ENCODE measurements at places on chromosomes 13 and 19. TPM values are rescaled to one million over a fixed set of nuclear protein-coding genes. Genes with fewer than 3 reads are reported as not detected.

ZNF540 gene
- 0.40 TPM for total RNA-seq

WDR88 gene
- total RNA-seq, result not detected

ARHGAP33 gene
- 6.7 TPM for total RNA-seq

GRCh38 chr19:47436712-47437401 lies 17.5 kb upstream of the MEIS3 start:
- peak; percentile 85 for DNase-seq
- no peaks in the 10 kb centered on the region for H3K36me3 ChIP-seq
- peaks cover 57% of the 10 kb centered on the region for H3K27me3 ChIP-seq
- no peak overlapping the region for H3K27ac ChIP-seq

GRCh38 chr19:3056417-3057088 lies 5.7 kb downstream of the TLE5 start:
- no peaks in the 10 kb centered on the region for H3K27me3 ChIP-seq
- DNase-seq, result no peak
- H3K36me3 ChIP-seq, result peaks cover 3% of the 10 kb centered on the region
- H3K27ac ChIP-seq, result peak overlapping the region; percentile 70

GRCh38 chr13:83150616-83151307 lies 731.5 kb downstream of the SLITRK1 start:
- no peak overlapping the region for H3K4me3 ChIP-seq
- H3K4me1 ChIP-seq, result no peaks in the 10 kb centered on the region
- H3K36me3 ChIP-seq, result no peaks in the 10 kb centered on the region
- H3K27me3 ChIP-seq, result no peaks in the 10 kb centered on the region

DNA sequence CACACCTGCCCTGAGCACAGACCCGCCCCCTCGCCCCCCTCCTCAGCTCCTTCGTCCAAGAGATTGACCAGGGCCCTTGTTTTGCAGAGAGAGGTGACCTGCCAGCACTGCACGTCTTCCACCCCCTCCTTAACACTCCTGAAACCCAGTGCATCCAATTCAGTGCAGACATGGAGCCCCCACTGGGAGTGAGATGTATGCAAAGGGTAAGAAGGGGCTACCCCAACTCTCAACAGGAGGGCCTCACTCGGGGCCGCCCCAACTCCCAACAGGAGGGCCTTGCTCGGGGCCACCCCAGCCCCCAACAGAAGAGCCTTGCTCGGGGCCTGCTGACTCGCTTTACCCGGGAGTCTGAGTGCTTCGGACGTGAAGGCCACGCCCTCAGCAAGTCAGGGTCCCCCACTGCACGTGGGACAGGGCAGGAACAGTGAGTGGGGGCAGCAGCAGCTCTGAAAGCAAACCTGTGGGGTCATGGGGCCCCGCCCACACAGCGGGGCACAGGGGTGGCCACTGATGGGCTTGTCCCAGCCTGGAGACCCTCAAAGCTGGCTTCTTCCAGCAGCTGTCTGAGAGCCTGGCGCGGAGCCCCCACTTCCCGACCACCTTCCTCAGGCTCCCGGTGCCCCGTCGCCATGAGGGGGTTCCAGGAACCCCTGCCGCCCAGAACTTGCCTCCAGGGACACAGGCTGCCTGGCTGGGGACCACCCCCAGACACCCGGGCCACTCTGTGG lies 5.6 kb downstream of the CACTIN start:
- H3K27ac ChIP-seq, result no peak overlapping the region
- H3K4me1 ChIP-seq, result peaks cover 14% of the 10 kb centered on the region
- no peak overlapping the region for H3K4me3 ChIP-seq
- no peaks in the 10 kb centered on the region for H3K27me3 ChIP-seq
- no peak for DNase-seq

DNA sequence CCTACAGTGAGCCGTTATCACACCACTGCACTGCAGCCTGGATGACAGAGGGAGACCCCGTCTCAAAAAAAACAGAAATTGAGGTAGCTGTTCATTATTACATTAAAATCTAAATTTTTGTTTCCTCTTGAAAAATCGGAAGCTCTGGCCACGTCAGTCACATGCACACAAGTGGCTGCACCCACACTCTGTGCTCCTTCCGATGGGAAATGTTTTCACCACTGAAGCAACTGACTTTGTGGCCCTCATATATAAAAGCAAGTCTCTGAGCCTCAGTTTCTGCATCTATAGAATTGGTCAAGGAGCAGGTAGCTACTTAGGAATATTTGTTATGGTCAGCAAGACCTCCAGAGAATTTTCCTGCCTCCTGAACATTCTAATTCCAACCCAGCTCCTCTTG lies 4.5 kb downstream of the LRRC25 start:
- peak overlapping the region; percentile 42 for H3K27ac ChIP-seq
- no peak for DNase-seq
- no peaks in the 10 kb centered on the region for H3K36me3 ChIP-seq
- H3K4me3 ChIP-seq, result no peak overlapping the region
- peaks cover 11% of the 10 kb centered on the region for H3K27me3 ChIP-seq

DNA sequence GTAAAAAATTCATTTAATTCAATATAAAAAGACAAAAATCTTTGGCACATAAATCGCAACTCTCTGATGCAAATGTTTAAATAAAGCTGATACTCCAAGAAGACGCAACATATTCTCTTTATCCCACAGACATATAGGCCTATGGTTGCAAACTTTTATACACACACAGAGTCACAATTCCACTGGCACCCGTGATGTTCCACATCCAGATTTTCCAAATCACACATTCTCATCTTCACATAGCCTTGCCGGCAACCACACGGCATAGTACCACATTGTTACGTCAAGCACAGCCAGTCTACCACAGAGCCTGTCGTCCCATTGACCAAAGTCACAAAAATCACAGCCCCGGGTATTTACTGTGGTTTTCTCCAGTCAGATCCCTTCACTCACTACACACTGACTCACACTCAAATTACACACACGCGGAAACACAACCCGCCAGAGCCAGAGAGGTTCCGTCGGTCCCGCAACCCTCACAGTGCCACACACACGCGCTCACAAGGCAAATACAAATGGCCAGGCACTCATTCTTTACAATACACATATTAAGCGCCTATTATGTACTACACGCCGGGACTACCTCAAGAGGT lies 546 bp upstream of the ZNF546 start:
- H3K4me3 ChIP-seq, result peak overlapping the region; percentile 64
- H3K27ac ChIP-seq, result peak overlapping the region; percentile 84
- peak; percentile 17 for DNase-seq
- H3K4me1 ChIP-seq, result peaks cover 10% of the 10 kb centered on the region

- peaks cover 87% of the 10 kb centered on the region for H3K27me3 ChIP-seq
- H3K27ac ChIP-seq, result peak within 1 kb of the TSS; percentile 9
- peak within 1 kb of the TSS; percentile 56 for H3K4me3 ChIP-seq
- no peaks in the 10 kb centered on the region for H3K36me3 ChIP-seq
- no peak for DNase-seq
Observed at GRCh38 chr19:47419030-47419783, at the start of gene MEIS3. TSS of gene MEIS3 (minus strand) at chr19:47419527. CDS start at chr19:47419081, 446 bp downstream.

- H3K36me3 ChIP-seq, result no peaks in the 10 kb centered on the region
- DNase-seq, result no peak
- no peaks in the 10 kb centered on the region for H3K4me1 ChIP-seq
- no peaks in the 10 kb centered on the region for H3K27me3 ChIP-seq
- H3K4me3 ChIP-seq, result no peak overlapping the region
Observed at GRCh38 chr19:49827034-49827433, 8.9 kb downstream of the MED25 start.

DNA sequence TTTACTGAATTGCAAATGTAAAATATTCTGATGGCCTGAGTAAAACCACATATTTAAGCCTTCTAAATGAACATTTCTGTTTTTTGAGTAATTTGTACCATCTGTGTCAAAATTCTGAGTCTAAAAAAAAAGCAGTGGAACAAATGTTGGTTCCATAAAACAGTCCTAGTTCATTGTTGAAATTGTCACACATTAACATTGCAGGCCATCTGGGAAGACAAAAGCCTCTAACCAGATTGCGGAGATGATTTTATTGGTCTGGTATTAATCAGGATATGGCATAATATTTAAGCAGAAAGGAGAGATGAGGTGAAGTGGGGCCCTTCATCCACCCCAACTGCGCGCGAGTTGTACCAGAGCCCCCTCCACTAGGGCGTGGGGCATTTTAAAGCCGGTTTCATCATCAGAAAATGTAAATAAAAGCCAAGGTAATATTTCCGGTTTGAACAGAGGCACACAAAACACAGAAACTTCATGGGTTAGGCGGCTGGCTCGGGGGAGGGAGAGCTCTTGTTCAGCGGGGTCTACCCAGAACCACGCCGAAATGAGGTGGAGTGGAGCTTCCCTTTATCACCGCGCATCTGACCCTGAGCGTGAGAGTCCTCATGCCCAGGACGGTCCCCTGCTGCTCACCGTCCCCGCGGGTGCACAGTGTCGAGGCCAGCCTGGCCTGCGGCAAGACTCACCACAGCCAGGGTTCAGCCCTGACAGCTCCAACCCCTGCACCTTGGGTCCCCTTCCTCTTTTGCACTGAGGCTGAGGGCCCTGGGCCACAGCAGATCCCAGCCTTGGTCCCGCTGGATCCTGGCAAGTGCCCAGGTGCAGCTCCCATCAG lies 169.2 kb downstream of the URI1 start:
- H3K36me3 ChIP-seq, result no peaks in the 10 kb centered on the region
- H3K27me3 ChIP-seq, result no peaks in the 10 kb centered on the region
- H3K4me1 ChIP-seq, result no peaks in the 10 kb centered on the region
- DNase-seq, result no peak
- H3K27ac ChIP-seq, result no peak overlapping the region
- H3K4me3 ChIP-seq, result no peak overlapping the region

- no peak overlapping the region for H3K27ac ChIP-seq
- no peaks in the 10 kb centered on the region for H3K36me3 ChIP-seq
- H3K4me3 ChIP-seq, result no peak overlapping the region
- no peak for DNase-seq
- H3K4me1 ChIP-seq, result no peaks in the 10 kb centered on the region
Observed at GRCh38 chr13:71605744-71606143, 261.3 kb downstream of the DACH1 start.

- H3K27me3 ChIP-seq, result no peaks in the 10 kb centered on the region
- no peak overlapping the region for H3K4me3 ChIP-seq
- H3K36me3 ChIP-seq, result no peaks in the 10 kb centered on the region
- peak overlapping the region; percentile 66 for H3K27ac ChIP-seq
- H3K4me1 ChIP-seq, result peaks cover 46% of the 10 kb centered on the region
Observed at GRCh38 chr13:110263404-110263803, 43.6 kb downstream of the COL4A1 start.

GRCh38 chr13:41561170-41561569 lies 103.8 kb downstream of the RGCC start:
- no peaks in the 10 kb centered on the region for H3K27me3 ChIP-seq
- DNase-seq, result no peak
- no peaks in the 10 kb centered on the region for H3K36me3 ChIP-seq
- H3K4me3 ChIP-seq, result no peak overlapping the region
- peak overlapping the region; percentile 26 for H3K27ac ChIP-seq
